Activated T-helper 17 cell treated with anti-CD3 and anti-CD28 coated beads, Interleukin-2, amount 50 U/mL, for 72 hours (primary cell): ENCODE measurements at places on chromosomes 4 and X. TPM values are rescaled to one million over a fixed set of nuclear protein-coding genes. Genes with fewer than 3 reads are reported as not detected.

DNA sequence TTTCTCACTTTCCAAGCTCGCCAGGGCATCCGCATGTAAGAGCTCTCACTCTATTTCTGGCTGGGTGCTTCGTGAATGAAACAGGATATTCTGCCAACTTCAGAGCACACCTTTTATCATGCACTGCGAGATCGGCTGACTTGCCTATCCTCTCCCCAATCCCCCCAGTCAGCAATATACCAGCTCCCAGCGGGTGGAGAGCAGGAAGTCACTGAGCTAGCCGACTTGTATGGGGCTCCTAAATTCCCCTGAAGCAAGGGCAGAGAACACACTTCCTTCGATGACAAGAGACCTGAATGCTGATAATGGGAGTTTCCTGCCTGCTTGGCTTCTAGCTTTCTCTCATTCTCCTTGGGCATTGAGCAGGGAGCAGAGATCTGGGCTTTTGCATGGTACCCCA, 33.8 kb upstream of the MAMLD1 start:
- ATAC-seq: no peak

FAM200B gene
- 10.3 TPM for total RNA-seq

SLC7A11 gene
- total RNA-seq: 5.7 TPM

DNA sequence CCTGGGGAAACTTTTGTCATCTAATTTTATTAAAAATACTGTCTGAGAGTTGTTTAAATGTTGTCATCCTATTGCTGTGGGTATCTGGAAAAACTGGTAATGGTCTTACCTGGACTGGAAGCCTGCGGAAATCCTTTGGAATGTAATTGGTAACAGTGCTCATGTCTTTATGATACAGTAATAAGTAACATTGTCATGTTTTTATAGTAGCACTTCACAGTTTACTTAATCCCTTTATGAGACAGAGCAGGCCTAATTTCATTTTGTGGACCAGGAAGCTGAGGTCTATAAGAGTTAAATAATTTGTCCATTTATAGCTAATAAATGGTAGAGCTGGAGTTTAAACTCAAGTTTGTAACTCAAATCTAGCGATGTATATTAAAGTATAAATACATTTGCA, 88.3 kb downstream of the TRAPPC11 start:
- ATAC-seq: no peak

GRCh38 chrX:45632506-45632905, 431.8 kb upstream of the DIPK2B start:
- no peak for ATAC-seq

DNA sequence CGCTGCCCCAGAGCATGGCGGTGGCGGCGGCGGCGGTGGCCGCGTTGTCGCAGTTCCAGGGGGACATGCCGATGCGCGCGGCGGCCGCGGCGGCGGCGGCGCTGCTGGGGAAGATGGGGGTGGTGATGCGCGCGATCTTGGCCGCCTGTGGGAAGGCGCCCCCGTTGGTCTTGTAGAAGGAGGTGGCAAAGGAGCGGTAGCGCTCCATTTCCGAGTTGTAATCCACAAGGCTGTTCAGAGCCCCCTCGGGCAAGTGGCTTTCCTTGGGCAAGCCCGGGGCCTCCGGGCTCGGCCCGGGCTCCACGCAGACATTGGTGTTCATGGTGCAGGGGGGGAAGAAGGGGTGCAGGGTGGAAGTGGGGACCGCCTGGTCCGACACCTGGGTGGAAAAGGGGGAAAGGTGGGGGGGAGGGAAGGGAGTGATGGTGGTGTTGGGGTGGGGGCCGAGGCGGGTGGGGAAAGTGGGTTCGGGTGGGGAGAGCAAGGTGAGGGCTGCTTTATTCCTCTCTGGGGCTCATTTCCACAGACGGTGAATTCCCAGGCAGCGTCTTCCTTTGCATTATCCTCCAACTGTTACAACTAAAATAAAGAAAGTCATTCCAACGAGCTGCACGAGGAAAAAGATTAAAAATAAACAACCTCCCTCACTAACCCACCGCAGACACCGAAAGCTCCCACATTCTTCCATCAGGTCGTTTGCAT, 3.1 kb downstream of the CXXC4 start:
- ATAC-seq: peak; percentile 33

- ATAC-seq: no peak
Measured at GRCh38 chrX:10076765-10077164, 80.0 kb upstream of the CLCN4 start.

- no peak for ATAC-seq
Measured at GRCh38 chr4:3740256-3740655, 25.9 kb upstream of the ADRA2C start.

DNA sequence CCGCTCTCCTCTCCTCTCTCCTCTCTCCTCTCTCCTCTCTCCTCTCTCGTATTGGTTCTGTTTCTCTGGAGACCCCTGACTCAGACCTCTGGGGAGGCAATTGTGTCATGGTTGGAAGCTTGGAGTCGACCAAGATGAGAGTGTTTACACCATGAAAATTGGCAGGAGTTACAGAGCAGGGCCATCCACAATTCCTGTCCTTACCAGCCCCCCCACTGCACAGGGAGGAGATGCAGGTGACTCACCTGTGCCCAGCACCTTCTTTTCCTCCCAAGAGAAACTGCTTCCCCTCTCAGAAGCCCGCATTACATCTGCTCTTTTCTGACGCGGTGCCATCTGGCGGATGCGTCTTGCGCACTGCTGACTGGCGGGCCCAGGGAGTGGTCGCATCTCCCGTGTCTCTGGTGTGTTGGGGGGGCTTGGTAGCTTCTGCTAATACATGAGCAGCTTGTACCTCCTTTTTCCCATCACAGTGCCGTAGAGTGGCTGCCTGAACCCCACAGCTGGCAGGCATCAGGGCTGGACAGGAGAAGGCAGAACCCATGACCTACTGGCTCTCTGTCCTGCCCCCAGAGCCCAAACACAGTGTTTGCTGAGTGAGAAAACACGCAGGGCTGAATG, 31.4 kb upstream of the GPR78 start:
- ATAC-seq: no peak

GRCh38 chr4:184282895-184283654, 65.4 kb upstream of the ENPP6 start:
- peak; percentile 54 for ATAC-seq

PHF8 gene
- 49.9 TPM for total RNA-seq

ASB9 gene
- total RNA-seq: 3.1 TPM

DNA sequence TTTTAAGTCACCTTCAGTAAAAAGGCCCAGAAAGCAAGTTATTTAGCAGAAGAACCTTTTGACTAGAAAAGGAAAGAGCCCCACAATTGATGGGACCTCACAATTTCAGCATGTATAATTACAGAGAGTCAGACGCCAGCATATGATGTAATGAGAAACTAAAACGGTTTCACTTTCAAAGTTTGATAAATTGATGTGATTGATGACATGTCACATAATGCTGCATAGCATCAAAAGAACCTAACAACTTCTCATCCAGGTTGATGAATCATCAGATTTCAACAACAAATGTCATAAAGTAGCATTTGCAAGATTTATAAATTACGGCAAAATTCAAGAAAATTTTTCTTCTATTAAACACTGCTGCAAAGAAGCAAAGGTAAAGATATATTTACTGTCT, 3.9 kb upstream of the GAR1 start:
- ATAC-seq: no peak

SPARCL1 gene
- 0.11 TPM for total RNA-seq

GRCh38 chrX:124249345-124249744, 83.1 kb upstream of the TEX13D start:
- ATAC-seq: no peak

- no peak for ATAC-seq
Measured at GRCh38 chr4:110751986-110752385, 129.1 kb upstream of the PITX2 start.

DNA sequence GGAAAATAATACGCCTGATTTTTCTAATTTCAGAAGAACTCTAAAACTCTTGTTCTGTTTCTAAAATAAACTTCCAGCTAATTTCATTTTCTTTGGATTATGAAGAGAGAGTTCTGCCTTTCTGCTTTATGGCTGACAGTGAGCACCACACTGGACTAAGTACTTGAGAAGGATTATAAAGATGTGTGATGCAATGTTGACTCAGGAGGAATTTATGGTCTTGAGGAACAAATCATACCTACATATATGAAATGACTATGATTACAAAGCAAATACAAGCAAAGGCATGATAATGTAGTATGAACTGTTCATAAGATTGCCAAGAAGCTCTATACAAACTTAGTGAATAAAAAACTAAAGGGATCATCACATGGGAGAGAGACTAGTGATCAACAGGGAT, 13.0 kb upstream of the SLC25A5 start:
- ATAC-seq: no peak

DMRTC1 gene
- total RNA-seq: not detected

HDX gene
- 2.3 TPM for total RNA-seq

ERCC6L gene
- total RNA-seq: 13.2 TPM

MID2 gene
- total RNA-seq: 7.1 TPM

DNA sequence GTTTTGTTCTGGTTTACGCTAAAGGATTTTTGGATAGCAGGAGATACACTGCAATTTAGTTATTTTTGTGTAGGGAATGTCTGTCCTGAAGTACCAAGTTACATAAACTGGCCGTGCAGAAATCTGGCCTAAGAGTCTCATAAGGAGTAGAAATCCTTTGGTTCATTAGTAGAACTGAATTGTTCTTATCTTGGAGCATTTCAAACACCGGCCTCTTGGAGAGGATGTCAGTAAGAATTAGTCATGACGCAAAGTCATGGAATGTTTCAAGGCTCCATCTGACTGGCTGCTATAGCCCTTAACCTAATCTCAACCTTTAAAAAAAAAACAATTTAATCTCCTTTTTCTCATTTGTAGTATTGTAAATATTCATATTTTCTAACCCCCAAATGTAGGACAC, 15.2 kb downstream of the PDLIM3 start:
- ATAC-seq: no peak

GRCh38 chrX:24190500-24191156, 41.1 kb downstream of the ZFX start:
- no peak for ATAC-seq

DNA sequence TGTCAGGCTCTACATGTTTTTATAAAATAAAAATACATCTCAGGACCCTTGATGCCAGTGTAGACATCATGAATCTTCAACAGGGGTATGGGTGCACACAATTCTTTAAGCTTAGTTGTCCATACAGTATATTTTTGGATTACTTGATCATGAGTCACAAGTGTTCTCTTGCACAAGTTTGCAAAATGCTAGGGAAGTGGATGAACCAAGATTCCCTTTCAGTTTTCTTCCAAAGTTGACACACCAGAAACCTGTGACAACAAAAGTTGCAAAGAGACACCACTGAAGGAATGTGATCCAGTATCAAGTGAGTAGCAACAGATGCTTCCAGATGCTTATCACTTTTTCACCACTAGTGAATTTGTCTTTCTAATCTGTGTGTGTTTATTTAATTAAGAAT, 1021.2 kb downstream of the PCDH7 start:
- no peak for ATAC-seq

USP27X gene
- 1.1 TPM for total RNA-seq

DNA sequence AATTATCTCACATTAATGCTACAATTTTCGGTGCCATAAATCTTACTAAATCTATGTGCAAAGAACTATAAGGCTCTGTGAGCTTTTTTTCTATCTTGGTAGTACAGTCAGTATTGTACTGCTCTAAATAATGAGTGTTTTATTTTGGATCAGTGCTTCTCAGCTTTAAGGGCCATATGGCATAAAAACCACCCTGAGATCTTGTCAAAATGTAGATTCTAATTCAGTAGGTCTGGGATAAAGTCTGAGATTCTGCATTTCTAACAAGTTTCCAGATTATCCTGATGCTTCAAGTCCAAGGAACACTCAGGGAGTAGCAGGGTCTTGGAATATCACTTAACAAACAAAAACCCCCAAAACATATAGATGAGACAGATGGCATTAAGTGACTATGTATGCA, 486.5 kb downstream of the GRXCR1 start:
- ATAC-seq: no peak

DNA sequence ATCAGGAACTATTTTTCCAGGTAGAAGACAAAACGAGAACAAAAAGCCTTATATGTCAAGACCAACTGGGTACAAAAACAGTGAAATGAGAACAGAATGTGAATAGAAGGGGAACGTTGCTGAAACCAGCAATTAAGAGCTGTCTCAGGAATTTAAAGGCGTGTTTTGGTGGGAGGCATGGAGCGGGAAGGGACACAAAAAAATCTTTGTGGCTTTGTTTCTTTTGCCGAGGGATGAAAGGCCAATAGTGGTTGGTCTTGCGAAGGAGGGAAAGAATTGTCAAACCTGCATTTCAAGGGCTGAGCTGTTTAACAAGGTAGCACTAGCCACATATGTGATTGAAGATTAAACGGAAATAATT, 103.8 kb downstream of the USP46 start:
- ATAC-seq: no peak

DNA sequence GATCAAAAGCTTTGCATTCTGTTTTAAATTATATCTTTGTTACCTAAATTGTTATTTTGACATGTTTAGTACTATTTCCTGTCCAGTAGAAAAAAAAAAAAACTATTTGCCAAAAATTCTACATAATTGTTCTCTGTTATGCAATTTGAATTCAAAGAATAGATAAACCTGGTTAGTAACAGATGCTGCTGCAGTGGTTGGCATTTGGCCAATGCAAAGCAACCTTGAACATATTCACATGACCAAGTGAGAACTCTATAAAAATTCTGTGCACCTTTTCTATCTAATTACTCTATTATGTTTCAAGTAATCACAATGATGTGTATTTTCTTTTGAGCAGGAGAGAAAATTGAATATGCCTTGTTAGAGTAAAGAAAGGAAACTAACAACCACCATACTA, 1473.4 kb downstream of the RPA4 start:
- no peak for ATAC-seq

SLC26A1 gene
- 0.37 TPM for total RNA-seq

C4orf50 gene
- 0.34 TPM for total RNA-seq

GRCh38 chr4:45215976-45216542, 489.7 kb upstream of the GNPDA2 start:
- no peak for ATAC-seq

PASD1 gene
- total RNA-seq: not detected

DNA sequence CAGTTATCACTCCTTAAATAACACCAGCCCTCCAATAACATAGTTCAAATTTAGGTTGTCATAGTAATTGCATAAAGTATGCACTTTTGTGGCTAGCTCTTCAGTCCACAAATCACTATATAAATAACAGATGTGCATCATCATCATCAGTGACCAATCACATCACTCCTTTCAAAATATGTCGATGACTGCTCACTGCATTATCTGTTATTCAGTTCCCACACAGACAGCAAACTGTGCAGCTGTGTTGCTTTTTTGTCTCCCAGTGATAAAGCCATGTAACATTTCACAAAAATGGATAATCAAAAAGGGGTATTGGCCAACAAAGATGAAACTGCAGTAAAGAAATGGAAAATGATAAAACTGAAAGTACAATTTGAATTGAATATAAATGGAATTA, 205.4 kb downstream of the DCLK2 start:
- ATAC-seq: no peak
